Caudate nucleus (tissue), 63 donors: ENCODE measurements at places on chromosomes 5 and 9.

DNA sequence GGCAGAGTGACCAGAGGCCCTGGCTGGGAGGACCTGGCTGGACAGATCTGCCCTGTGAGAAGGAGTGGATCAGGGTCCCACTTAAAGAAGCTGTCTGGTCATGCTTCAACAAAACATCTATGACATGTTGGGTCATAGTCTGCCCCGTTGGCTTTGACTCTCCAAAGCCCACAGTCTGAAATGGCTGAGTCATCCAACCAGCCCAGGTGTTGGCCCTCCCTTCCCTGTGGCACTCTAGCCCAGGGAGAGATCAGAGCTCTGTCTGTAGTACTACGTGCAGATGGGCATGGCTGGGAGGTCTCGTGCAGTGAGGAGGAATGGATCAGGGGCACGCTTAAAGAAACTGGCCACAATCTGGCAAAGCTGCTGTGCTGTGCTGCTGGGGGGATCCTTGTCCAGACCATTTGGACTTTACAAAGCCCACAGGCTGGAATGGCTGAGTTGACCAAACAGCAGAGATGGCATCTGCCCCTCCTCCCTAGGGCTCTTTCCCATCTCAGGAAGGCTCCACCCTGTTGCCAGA lies 206.1 kb downstream of the TUSC1 start:
- no peak for DNase-seq

- DNase-seq, result no peak
Observed at GRCh38 chr9:75378036-75378435, 289.7 kb downstream of the OSTF1 start.

DNA sequence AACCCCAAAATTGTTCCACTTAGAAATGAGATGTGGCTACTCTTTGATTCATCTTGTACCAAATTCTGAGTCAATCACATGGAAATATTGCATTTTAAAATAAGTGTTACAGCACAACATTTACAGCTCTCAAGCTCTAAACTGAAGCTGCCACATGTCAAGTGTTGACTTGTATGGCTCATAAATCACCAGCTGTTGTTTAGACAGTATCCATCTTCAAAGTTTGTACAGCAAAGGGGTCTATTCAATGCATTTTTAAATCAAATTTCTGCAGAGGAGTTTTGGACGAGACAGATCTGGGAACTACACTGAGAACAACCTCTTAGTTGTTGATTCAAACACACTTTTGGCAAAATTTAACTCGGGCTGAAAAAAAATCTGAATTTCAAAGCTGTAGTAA lies 31.4 kb downstream of the CHSY3 start:
- DNase-seq, result no peak

DNA sequence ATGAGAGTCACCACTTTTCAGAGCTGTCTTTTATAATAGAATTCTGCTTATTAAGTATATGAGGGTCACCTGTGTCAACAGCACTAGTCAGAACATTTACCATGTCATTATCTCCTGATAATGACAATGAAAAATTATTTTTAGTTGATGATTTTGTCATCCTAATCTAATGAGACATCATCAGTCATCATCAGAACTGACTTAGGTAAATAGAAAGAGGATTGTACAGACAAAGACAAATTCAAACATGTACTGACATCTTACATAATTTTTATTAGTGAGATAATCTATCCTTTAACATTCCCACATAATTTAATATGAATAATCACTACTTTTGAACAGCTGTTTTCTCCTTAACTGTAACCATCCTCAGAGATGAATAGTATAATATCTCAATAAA lies 22.6 kb downstream of the CDH9 start:
- no peak for DNase-seq

- no peak for DNase-seq
Observed at GRCh38 chr5:30874241-30875034, 319.0 kb upstream of the CDH6 start.

- peak; percentile 3 for DNase-seq
Observed at GRCh38 chr9:86700629-86701028, 246.7 kb downstream of the GAS1 start.

DNA sequence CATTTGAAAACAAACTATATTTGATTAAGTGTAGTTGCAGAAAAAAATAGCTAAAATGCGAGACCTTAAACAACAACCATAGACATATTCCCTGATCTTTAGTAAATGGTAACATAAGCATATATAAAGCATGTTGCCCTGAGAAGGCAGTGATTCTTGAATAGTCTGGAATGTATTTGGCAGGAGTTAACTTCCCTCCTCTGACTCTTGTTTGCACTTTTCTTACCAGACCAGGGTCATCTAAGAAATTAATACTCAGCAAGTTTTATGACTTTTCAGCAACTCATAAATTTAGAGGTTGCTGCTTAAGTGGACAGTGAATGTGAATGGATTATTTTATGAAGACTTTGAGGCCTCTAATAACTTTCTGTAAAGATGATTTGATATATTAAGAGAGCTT lies 55.3 kb upstream of the NUDT12 start:
- no peak for DNase-seq

DNA sequence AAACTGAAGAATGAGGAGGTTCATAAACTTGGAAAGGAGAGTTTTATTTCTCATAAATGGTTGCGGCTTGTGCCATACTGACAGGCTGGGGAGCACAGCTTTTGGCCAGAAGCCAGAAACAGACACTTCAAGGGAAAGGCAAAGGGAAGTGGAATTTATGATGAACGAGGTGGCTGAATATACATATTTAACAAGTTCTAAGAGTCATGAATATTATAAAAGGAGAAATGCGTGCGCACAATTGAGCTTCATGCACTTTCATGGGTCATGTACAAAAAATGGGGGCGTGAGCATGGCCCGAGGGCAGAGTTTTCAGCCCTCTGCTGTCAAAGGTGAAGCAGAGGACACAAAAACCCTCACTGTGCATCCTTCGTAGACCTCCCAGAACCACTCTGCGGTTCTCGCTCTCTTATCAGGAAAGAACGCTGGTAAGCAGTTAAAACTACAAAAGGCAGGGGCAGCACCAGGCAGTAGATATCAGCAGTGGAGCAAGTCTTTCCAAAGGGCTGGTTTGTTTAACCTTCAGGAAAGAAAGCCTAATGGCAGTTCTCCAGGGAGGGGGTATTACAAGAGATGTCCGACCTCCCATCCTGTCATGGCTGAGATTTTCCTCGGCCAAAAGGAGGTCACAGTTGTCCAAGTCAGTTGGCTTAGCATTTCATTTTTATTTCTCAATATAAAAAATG lies 29.0 kb downstream of the AUH start:
- no peak for DNase-seq

DNA sequence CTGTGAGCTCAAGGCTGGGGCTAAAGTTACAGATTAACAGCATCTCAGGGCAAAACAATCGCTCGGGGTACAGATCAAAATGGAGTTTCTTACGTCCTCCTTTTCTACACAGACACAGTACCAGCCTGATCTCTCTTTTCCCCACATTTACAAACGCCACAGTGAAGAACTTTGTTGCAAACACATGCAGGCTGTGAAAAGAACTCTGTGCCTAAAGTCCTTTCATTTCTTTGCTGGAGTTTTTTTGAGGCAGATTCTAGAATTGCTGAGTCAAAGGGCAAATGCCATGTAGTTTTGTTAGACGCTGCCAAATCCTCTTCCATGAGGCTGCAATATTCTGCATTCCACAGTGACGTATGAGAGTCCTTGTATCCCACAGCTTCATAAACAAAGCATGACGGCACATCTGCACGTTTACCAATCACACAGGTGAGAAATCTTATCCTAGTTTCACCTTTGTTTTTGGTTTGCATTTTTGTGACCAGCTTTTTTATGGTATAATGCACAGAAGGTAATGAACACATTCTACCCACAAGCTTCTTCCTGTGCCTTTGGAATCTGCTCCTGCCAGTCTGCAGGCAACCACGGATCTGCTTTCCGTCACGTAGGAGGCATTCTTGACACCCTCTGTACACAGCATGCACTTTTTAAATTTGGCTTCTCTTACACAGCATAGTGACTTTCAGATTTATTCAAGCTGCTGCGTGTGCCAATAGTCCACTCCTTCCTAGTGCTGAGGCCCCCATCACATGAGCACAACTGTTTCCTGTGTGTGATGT lies 44.6 kb upstream of the LPCAT1 start:
- no peak for DNase-seq

DNA sequence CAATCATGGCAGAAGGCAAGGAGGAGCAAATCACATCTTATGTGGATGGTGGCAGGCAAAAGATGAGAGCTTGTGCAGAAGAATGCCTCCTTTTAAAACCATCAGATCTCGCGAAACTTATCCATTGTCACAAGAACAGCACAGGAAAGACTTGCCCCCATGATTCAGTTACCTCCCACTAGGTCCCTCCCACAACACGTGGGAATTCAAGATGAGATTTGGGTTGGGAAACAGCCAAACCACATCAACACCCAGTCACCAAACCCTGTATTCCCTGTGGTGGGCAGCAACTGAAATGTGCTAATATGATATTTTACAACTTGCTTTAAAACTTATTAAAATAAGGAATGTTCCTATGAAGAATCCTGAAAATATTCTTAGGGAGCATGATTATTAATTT lies 54.2 kb downstream of the RASGRF2 start:
- DNase-seq, result no peak

- DNase-seq, result no peak
Observed at GRCh38 chr9:76595645-76596044, 136.7 kb downstream of the GCNT1 start.

GRCh38 chr5:137792303-137792702 lies 38.1 kb upstream of the HNRNPA0 start:
- no peak for DNase-seq

- no peak for DNase-seq
Observed at GRCh38 chr5:176810081-176810597, at the start of gene UNC5A. Gene UNC5A, plus strand, starts transcription at chr5:176810559. Its CDS starts 192 bp downstream, at chr5:176810751.

DNA sequence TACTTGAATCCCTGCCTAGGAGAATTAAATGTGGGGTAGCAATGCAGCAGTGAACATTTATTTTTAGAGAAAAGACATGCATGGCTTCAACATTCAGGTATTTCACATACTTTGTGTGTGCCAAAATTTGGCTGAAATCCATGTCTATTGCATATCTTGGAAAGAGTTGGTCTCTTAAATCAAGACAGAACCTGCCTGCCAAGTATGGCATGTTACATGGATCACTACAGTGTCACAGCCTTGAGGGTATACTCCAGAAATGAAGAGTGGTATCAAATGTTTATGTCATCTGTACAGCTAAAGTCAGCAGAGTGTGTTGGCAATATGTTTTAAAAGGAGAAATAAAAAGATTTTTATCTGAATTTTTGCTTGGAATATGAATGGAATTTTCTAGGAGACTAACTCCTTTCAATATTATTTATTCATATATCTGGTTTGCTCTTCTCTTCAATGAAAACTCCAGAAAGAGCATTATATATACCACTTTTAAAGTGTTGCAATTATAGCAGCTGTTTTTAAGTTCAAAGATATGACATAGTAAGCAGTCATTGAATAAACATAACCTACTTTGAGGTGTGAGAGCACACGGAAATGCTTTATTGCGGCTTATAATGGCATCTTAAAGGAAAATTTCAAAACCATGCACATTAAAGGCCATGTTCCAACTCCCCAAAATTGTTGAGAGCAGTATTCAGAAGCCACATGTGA lies 95.4 kb upstream of the MINAR2 start:
- no peak for DNase-seq

GRCh38 chr5:155309021-155309746 lies 295.6 kb downstream of the KIF4B start:
- DNase-seq, result no peak

DNA sequence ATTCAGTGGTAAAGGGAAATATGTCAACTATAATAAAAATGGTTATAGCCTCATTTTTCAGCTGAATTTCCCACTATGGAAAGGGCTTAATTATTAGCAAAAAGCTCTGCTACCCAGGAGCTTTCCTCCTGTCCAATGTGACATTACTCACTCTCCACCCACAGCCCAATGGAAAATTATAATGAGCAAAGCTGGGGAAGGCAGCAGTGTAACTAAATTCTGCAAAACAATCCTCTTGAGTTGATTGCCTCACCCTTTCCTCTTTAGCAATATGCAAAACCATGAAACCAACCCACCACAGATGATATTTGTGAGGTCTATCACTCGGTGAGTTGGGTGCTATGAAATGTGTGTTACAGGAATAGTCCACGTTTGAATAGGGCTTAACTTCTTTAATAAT lies 14.0 kb upstream of the PLPPR1 start:
- no peak for DNase-seq

- no peak for DNase-seq
Observed at GRCh38 chr5:132865668-132866341, 464 bp downstream of the GDF9 start.
